GM12864 (cell line): ENCODE measurements at places on chromosomes 2 and 18.

DNA sequence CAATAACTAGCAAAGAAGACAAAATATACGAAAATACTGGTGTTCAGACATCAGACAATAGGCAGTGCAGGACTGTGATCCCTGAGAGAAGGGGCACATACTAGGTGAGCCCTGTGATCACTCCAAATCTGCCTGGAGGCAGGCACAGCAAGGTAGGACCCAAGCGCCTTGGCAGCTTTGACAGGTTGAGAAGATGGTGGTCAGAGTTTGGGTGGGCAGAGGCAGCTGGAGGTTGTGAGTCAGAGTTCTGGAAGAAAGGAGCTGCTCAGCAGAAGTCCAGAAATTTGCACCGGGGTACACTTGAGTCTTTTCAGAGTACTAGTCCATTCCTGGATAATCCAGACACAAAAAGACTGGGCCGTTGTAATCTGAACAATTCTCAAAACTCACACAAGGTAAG, 14.0 kb downstream of the KIF1A start:
- DNase-seq = no peak

- DNase-seq = no peak
These were observed 95.9 kb upstream of the SPTBN1 start for GRCh38 chr2:54360055-54360792.

GRCh38 chr18:50315100-50315871, 27.8 kb upstream of the CXXC1 start:
- DNase-seq = peak; percentile 91

- peak; percentile 19 for DNase-seq
These were observed 556.7 kb upstream of the ACVR2A start for GRCh38 chr2:147288131-147288530.

DNA sequence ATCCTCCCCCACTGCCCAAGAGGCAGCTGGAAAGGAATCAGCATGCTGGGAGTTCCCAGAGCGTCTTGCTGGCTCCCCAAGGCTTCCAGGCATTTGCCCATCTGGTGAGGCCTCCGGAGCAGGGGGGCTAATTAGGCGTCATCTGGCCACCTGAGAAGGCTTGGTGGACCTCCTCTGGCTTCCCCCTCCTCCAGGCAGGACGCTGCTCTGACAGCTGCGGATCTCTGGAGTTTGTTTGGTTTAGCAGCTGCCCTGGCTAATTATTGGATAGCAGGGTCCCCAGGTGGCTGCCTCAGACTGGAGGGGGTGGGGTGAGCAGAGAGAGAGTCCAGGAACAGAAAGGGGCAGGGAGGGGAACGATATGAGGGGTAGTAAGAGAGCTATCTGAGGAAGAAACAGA, 425.2 kb upstream of the MEX3C start:
- DNase-seq = no peak

- no peak for DNase-seq
These were observed 965.2 kb upstream of the FANCL start for GRCh38 chr2:59206361-59206760.

DNA sequence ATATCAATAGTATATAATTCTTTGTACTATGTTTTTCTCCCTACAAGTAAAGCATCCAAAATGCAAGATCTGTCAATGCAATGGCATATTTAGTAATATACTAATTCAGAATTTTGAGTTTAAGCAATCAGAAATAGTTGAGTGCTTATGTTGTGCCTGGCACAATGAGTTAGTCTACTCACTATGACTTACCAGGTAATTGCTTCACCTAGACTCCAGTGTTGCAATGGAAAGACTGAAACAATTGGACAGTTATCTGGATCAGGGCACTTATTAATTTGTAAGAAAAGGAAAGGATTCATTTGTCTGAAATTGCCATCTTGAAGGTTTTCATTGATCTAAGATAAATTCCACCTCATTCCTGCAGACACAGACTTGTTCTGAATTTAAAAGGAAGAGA, 97.6 kb upstream of the TCF4 start:
- DNase-seq = no peak

- DNase-seq = no peak
These were observed 196.8 kb downstream of the LRRTM4 start for GRCh38 chr2:77325395-77325794.
